Endothelial cell of umbilical vein (primary cell): ENCODE measurements at places on chromosomes 2 and 18. TPM values are rescaled to one million over a fixed set of nuclear protein-coding genes. Genes with fewer than 3 reads are reported as not detected.

DNA sequence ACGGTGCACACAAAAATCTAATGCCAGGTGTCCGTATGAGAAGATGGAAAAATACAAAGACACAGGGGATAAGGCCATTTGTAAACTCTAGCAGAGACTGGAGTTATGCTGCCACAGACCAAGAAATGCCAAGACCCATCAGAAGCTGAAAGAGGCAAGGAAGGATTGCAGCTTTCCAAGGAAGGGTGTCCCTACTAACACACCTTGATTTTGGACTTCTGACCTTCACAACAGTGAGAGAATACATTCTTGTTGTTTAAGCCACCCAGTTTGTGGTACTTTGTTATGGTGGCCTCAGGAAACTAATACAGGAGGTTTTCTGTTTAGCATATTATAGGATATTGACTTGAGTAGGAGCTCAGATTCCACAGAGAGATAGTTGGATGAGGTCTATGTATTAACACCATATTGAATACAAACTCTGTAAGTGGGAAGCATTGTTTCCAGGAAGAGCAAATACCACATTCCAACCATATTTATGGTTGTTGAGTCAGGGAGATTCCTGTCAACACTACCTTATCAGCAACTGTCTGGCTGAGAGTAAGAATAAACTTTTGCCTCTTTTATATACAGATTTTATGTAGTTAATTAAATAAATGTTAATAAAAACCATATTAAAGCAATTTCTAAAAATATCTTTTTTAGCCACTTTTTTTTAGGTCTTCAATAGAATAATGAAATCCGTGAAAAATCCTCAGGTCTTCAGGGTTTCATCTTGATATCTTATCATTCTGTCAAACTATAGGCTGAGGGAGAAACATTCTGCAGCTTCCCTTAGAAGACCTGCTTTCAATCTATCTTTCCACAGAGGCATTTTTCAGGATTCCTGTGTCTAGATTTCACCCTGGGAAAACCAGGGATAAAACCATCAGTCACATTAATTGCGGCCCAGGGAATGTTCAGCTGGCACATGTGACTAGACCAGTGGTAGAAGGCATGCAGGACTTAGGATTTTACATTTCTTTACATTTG is 35.4 kb upstream of the HNMT start:
- DNase-seq = peak; percentile 46

GRCh38 chr2:40103163-40103562 is 324.1 kb upstream of the THUMPD2 start:
- DNase-seq = no peak

The ANTXR1 gene
- total RNA-seq = 10.7 and 17.3 TPM in 2 replicates

The QPCT gene
- 12.8 and 14.3 TPM in 2 replicates for total RNA-seq

GRCh38 chr2:95023222-95023597 is 2.3 kb upstream of the MAL start:
- no peak for DNase-seq

- no peak for DNase-seq
Observed at GRCh38 chr2:177343773-177344172, 48.8 kb upstream of the AGPS start.

- no peak for DNase-seq
Observed at GRCh38 chr2:43839776-43840564, 1.2 kb downstream of the ABCG8 start.

- DNase-seq = no peak
Observed at GRCh38 chr2:8392098-8392866, 289.6 kb upstream of the ID2 start.

DNA sequence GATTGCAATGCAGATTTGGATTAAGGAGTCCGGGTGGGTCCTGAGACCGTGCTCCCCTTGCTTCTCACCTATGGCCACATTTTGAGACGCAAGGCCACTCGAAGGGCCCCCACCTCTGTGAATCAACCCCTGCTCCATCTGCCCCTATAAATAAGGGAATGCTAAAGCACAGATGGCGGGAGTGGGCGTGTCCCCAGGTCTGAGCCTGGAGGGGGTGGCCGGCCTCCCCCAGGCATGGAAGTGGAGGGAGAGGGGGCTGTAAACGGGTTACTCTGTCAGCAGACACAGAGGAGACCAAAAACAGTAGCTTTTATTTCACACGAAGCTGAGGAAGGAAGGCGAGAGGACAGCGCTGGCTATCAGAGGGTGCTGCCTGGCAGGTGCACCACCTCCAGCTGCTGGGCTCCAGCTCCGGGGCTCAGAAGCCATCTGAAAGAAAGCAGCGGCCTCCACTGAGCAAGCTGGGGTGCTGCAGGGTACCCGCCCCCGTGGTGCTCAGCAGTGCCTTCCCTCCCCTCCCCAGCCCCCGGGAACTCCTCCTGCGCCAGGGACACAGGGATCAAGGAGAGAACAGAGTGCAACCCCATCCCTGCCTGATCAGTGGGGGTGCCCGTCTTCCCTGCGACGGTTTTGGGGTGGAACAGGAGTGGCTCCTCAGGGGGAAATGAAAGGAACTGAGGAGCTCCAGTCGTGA is 56.7 kb upstream of the RAB6C start:
- no peak for DNase-seq

GRCh38 chr2:106037932-106038331 is 156.2 kb downstream of the UXS1 start:
- DNase-seq = no peak

- DNase-seq = no peak
Observed at GRCh38 chr2:204012072-204012653, 75.6 kb downstream of the ICOS start.

The FOXD4L1 gene
- total RNA-seq = 0.18 TPM in 1 of 2 replicates, not detected in the other

The MGAT5 gene
- 84.1 TPM in 2 replicates for total RNA-seq

GRCh38 chr2:24354957-24355356 is 5.4 kb downstream of the ITSN2 start:
- DNase-seq = no peak

The PCBP1 gene
- 342 and 360 TPM in 2 replicates for total RNA-seq

DNA sequence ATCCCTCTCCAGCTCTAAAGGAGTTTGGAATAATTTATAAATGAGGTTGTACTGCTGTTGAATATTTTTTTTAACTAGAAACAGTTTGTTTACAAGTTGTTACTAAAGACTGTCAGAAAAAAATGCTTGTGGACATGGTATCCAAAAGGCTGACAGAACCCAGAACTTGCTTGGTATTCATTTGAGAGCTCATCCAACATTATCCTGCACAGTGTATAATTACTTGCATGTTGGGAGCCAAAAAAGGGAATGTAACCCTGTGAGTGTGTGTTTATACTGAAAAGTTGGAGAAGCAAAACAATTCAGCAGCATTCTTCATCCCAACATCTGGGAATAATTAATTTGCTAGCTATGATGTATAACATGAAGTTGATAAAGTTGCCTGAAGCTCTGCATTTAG is 42.1 kb upstream of the EHBP1 start:
- DNase-seq = no peak

GRCh38 chr2:96409081-96409819 is 73.7 kb downstream of the NCAPH start:
- DNase-seq = no peak

- DNase-seq = no peak
Observed at GRCh38 chr2:65220432-65221131, 7.0 kb upstream of the ACTR2 start.

DNA sequence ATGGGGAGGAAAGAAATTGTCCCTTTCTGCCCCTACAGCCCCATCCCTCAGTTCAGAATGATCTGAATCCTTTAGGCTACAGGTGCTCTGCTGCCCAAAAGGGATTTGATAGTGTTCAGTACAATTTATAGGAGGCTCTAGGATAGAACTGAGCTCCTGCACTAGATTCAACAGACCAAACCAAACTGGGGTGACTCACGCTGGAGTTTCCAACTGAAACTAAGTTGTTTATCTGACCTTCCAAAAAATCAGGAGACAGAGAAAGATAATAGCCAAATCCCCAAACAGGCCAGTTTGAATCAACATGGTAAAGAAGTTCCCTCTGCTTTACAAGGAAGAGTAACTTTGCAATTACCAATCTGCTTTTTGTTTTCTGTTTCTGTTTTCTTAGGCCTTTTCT is 72.7 kb upstream of the MBOAT2 start:
- DNase-seq = no peak

DNA sequence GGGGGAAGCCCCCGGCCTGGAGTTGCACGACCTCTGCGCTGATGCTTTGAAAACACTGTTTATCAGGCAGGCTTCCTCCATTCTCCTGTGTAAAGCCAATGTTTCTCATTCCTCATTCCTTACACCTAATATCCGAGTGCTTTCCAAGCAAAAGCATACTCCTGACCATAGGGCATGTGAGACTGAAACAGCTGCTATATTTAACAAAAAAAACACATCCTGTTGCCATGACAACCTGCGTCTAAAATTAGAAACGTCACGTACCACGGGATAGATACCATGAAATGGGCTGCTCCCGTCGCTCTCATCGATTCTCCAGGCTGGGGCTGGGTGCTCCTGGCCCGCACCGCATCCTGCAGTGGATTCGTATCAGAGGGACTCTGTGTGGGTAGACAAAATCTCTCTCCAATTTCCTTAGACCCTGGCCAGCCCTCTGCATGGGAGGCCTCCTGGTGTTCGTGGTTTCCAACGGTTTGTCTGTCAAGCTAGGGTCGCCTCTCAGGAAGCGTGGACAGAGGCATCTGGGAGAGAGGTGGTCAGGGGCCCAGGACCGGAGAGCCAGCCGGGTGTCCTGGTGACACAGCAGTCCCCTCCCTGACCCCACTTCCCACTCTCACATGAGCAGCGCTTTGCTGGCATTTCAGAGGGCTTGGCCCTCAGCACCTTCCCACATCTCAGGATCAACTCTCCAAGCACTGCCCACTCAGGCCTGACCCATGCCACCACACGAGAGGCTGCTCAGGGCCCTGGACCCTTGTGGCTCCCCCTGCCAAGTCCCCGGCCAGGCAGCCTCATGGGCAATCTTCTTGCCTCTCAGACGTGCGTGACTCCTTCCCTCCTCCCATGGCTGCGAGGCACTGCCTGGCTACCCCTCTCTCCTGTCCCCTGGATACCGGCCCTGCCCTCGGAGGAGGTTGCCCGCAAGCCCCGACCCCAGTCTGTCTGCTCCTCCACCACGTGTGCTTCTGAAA is 268.1 kb downstream of the NDUFA10 start:
- DNase-seq = no peak

The DSC1 gene
- not detected in 2 replicates for total RNA-seq

The CHRND gene
- not detected in 2 replicates for total RNA-seq

The RUFY4 gene
- total RNA-seq = not detected in 2 replicates

The CLEC4F gene
- total RNA-seq = not detected in 2 replicates

DNA sequence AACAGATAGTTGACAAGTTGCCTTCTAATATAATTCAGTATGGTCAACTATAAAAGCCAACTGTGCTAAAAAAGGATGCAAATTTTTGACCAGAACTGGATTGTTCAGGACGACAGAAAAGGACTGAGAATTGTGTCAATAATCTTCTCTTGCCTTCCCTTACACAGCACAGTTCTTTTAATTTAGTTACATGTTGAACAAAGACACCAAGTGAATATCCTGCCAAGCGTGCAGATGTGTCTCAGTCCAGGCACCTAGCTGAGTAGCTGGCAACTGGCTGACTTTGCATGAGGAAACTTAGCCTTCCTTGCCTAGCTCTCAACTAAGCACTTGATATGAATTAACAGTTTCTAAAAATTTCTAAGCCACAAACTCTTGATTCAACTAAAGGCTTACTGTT is 801.4 kb downstream of the BCL11A start:
- DNase-seq = no peak

DNA sequence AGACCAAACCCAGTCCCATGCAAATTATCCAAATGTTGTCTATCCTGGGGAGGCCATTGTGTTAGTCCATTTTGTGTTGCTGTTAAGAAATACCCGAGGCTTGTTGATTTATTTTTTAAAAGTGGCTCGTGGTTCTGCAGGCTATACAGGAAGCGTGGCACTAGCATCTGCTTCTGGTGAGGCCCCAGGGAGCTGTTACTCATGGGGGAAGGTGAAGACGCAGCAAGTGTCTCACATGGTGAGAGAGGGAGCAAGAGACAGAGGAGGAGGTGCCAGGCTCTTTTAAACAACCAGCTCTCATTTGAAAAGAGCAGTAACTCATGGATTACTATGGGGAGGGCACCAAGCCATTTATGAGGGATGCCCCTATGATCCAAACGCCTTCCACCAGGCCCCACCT is 80.3 kb upstream of the ARL4C start:
- DNase-seq = no peak

The C2orf81 gene
- total RNA-seq = 0.51 and 0.71 TPM in 2 replicates

The ESPNL gene
- not detected in 2 replicates for total RNA-seq

DNA sequence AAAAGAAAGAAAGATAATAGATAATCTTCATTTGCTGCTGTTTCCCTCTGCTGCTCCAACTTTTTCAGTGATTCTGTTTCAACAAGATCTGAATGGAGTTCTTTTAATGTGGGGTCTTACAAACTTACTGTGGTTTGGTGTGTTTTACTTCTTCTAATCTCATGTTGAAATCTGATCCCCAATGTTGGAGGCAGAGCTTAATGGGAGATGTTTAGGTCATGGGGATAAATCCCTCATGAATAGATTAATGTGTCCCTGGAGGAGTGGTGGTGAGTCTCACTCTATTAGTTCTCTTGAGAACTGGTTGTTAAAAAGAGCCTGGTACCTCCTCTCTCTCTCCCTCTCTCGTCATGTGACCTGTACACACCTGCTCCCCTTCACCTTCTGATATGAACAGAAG is 442.4 kb downstream of the EPHA4 start:
- no peak for DNase-seq

The SNORC gene
- 2.6 and 4.0 TPM in 2 replicates for total RNA-seq

- DNase-seq = no peak
Observed at GRCh38 chr2:64325852-64326577, 127.9 kb upstream of the LGALSL start.

- DNase-seq = peak; percentile 91
Observed at GRCh38 chr2:108594132-108594981, 60.1 kb downstream of the LIMS1 start.

DNA sequence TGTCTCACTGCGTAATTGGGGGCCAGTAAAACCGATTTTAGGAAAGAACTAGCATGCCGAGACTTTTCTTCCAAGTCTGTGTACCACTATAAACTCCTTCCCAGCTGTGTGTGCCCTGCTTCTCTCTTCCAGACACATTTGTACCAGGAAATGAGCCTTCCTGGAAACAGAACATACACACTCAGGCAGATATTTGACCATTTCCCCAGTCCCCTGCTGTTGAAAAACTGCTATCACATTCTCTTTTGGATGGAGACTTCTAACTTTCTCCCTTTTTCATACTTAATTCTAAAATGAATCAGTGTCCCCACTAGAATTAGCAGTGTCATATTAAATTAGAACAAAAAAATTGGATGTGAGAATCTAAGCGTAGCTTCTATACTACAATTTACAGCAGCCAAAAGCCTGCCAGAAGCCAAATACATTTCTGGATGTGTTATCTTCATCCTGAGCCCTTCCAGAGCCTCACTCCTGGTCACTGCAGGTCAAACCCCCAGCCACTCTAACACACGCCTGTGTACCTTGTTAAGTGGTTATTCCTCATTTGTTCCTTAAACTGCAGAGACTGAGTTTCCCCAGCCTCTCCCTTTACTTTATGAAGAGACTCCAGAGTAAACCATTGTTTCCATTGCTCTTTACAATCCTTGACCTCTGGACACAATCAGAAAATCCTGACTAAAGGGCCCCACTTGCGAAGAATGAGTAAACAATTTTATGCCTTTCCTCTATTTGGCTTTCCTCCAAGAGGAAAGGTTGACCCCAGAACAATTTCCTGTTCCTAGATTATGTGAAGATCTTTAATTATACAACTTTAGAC is 20.4 kb downstream of the DSG4 start:
- peak; percentile 36 for DNase-seq
